ENCODE measurements at places on chromosomes 3 and 15. TPM values are rescaled to one million over a fixed set of nuclear protein-coding genes. Genes with fewer than 3 reads are reported as not detected.

DNA sequence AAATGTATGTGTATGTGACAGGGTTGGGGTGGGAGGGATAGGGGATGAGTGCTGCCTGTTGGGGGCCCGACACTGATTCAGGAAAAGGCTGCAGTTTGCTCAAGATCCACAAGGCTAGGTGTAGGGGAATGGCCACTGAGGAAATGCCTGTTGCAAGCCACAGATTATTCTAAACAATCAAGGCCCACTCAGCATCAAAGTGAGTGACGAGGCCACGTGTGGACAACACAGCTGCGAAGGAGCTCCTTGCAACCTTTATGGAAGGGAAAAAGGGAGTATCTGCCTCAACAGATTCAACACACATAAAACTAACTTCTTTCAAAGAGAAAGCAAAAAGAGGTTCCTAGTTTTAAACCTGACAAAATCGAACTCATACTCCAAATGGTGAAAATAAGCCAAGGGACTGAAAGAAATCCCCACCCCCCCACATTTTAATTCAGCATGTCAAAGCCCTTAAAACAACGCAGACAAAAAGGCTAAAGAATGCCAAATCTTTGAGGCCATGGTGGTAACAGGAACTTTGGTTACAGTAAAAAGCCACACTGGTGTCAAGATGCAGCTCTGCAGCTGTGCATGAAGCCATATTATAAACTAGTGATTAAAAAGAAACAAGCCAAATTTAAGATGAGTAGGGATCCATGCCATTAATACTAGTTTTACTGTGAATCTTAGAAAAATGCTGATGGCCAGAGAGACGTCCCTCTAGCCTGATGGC, 3.6 kb downstream of the POLG start:
- peak overlapping the region; percentile 56 for H3K4me3 ChIP-seq
- peaks cover 52% of the 10 kb centered on the region for H3K4me1 ChIP-seq
- H3K27ac ChIP-seq: peak overlapping the region; percentile 77
- peaks cover 9% of the 10 kb centered on the region for H3K27me3 ChIP-seq
- H3K36me3 ChIP-seq: peaks cover 46% of the 10 kb centered on the region
- no peak for DNase-seq

DNA sequence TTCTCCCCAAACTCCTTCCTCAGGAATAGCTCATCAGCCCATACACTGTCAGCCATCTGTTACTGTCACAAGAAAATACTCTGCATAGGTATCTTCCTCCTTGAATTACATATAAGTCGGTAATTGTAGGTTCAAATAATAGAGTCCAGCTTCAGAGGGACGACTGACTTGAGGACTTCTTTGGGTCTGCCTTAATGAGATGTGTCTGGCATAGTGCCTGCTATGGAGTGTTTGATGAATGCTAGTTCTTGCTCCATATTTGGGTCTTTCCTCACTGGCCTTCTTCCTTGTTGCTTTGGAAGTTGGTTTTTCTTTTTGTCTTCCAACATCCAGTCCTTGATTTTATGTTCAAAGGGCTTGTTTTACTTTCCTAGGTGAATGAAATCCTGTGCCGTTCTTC, 66.4 kb upstream of the ACKR4 start:
- DNase-seq: no peak
- no peaks in the 10 kb centered on the region for H3K27me3 ChIP-seq
- H3K4me3 ChIP-seq: no peak overlapping the region
- peaks cover 13% of the 10 kb centered on the region for H3K36me3 ChIP-seq
- H3K4me1 ChIP-seq: no peaks in the 10 kb centered on the region

- no peaks in the 10 kb centered on the region for H3K27me3 ChIP-seq
- no peaks in the 10 kb centered on the region for H3K36me3 ChIP-seq
- H3K4me1 ChIP-seq: no peaks in the 10 kb centered on the region
- no peak for DNase-seq
- H3K4me3 ChIP-seq: no peak overlapping the region
Measured at GRCh38 chr3:123650101-123650500, 65.2 kb upstream of the HACD2 start.

CYP8B1 gene
- total RNA-seq: not detected

DNA sequence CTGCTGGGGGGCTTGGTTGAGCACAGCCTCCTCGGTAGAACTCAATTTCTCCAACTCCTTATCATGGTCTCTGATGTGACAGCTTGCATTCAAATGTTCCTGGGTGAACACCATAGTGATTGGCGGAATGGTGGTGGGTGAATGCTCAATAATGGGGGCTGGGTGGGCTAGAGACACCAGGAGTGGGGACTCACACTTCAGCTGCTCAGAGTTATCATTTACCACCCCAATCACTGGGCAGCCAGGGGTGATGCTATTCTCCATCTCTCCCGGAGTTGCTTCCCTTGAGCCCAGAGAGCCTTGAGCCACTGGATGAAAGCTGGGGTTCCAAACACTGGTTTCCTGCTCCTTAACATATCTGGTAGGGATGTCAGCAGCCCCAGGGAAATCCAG, 88.7 kb downstream of the DHX30 start:
- no peak overlapping the region for H3K4me3 ChIP-seq
- no peak for DNase-seq
- no peaks in the 10 kb centered on the region for H3K27me3 ChIP-seq
- peaks cover 4% of the 10 kb centered on the region for H3K36me3 ChIP-seq
- H3K27ac ChIP-seq: no peak overlapping the region

DNA sequence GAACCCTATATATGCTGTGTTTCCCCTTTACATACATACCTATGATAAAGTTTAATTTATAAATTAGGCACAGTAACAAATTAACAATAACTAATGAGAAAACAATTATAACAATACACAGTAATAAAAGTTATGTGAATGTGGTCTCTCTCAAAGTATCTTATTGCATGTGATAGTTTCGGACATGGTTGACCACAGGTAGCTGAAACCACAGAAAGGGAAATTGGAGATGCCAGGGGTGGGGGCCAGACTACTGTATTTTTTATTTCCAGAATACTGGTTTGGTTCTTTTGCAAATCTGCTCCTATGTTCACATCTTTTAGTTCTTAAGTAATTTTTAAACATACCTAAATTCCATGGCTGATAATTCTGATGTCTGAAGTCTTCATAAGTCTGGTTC, 40.7 kb downstream of the PTH1R start:
- H3K4me1 ChIP-seq: peaks cover 22% of the 10 kb centered on the region
- H3K36me3 ChIP-seq: peaks cover 55% of the 10 kb centered on the region
- no peak overlapping the region for H3K4me3 ChIP-seq
- no peaks in the 10 kb centered on the region for H3K27me3 ChIP-seq
- no peak for DNase-seq

DNA sequence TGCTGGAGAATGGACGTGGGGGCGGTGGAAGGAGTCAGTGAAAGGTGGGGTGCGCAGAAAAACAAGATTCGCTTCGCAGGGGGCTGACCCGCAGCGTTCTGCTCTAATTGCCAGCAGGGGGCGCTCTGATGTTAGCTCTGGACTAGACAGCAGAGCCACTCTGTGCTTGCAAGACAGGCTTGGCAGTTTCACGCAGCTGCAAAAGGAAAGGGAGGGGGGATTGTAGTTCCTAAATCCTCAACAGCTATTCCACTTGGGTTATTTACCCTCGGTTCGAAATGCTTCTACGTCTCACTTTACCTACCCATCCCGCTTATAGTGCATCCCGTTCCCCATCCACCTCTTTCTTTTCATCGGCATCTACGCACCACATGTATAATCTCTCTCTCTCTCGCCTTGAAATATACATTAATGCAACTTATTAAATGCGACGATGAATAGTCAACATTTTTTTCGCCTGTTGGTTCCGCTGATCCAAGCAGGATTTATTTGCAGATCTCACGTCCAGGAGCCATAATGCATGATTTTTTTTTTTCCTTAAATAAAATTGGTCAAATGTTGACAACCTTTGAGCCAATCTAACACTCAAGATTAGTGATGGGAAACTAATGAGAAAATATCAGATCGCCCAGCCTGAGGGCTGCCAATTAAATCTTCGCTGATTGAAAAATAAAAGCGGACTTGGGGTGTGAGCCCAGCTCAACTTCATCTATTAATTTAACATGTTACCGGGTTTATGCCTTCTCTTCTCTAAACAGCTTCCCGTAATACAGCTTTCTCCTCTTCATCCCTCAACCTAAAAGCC, 216.4 kb downstream of the MEIS2 start:
- peaks cover 99% of the 10 kb centered on the region for H3K27me3 ChIP-seq
- H3K27ac ChIP-seq: no peak overlapping the region
- DNase-seq: peak; percentile 67
- peaks cover 4% of the 10 kb centered on the region for H3K36me3 ChIP-seq
- peaks cover 17% of the 10 kb centered on the region for H3K4me1 ChIP-seq

VEPH1 gene
- total RNA-seq: not detected
